ENCODE measurements at places on chromosomes 4 and X. TPM values are rescaled to one million over a fixed set of nuclear protein-coding genes. Genes with fewer than 3 reads are reported as not detected.
A peak's percentile ranks its signal among the peaks of the same experiment; 100 is the strongest.

GRCh38 chr4:78254893-78255292, 197.8 kb downstream of the FRAS1 start:
- no peak overlapping the region for H3K27ac ChIP-seq
- H3K4me1 ChIP-seq = no peaks in the 10 kb centered on the region
- no peak overlapping the region for H3K4me3 ChIP-seq
- H3K27me3 ChIP-seq = no peaks in the 10 kb centered on the region
- DNase-seq = no peak

DNA sequence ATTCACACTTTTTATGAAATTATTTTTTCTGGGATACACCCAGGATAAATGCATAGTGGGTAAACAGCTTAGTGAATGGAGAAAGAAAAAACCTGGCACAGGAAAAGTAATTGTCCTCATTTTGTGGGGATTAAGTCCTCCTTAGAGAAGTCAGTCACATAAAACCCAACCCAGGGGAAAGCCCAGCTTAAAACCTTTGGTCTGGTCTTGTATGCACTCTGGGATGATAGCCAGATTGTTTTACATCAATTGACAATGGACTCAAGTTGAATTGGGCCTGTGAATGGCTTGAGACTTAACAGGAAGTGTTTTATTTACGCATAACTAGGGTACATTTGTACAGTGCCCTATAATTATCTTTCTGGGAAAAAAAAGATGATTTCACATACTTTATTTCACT, 561.3 kb upstream of the GRIA3 start:
- DNase-seq = no peak
- no peaks in the 10 kb centered on the region for H3K27me3 ChIP-seq
- H3K4me1 ChIP-seq = no peaks in the 10 kb centered on the region
- no peak overlapping the region for H3K4me3 ChIP-seq
- H3K27ac ChIP-seq = no peak overlapping the region

DNA sequence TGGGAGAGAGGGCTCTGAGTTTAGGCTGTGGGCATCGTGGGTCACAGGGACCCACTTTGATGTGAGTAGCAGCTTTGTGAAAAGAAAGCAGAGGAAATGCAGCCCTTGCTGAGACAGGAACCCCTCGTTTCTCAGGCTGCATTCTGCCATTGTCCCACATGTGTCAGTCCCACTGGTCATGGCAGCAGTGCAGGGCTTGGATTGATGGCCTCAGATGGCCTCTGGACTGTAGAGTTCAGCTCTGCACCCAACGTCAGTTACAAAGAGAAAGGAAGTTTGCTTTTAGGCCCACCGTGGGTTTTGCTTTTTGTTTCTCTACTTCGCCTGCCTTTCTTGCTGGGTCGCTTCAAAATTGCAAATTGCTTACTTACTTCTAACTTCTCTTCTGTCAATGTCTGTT, 248.3 kb upstream of the KLF3 start:
- H3K36me3 ChIP-seq = peaks cover 4% of the 10 kb centered on the region
- H3K4me3 ChIP-seq = peak overlapping the region; percentile 27
- no peak for DNase-seq

GRCh38 chrX:73615022-73615421, 52.0 kb downstream of the CHIC1 start:
- no peaks in the 10 kb centered on the region for H3K27me3 ChIP-seq
- no peak overlapping the region for H3K4me3 ChIP-seq
- no peaks in the 10 kb centered on the region for H3K4me1 ChIP-seq

- H3K36me3 ChIP-seq = no peaks in the 10 kb centered on the region
- no peak overlapping the region for H3K4me3 ChIP-seq
- H3K27me3 ChIP-seq = no peaks in the 10 kb centered on the region
- DNase-seq = no peak
Observed at GRCh38 chr4:4659871-4660651, 118.2 kb upstream of the STX18 start.

HTN3 gene
- total RNA-seq = not detected

NALF2 gene
- 5.7 TPM for total RNA-seq

ARHGAP36 gene
- total RNA-seq = 1.8 TPM

BANK1 gene
- 0.44 TPM for total RNA-seq

TBX22 gene
- 0.26 TPM for total RNA-seq

GRCh38 chr4:145887241-145887991, 51.2 kb downstream of the ZNF827 start:
- H3K4me1 ChIP-seq = peaks cover 54% of the 10 kb centered on the region
- no peaks in the 10 kb centered on the region for H3K27me3 ChIP-seq
- DNase-seq = no peak
- peaks cover 14% of the 10 kb centered on the region for H3K36me3 ChIP-seq
- H3K27ac ChIP-seq = peak overlapping the region; percentile 23
- no peak overlapping the region for H3K4me3 ChIP-seq

ATP2B3 gene
- 0.05 TPM for total RNA-seq

All from neural crest cell (in vitro differentiated cells).